ENCODE measurements at places on chromosomes 1 and 21.
A peak's percentile ranks its signal among the peaks of the same experiment; 100 is the strongest.

- no peak for DNase-seq
Observed at GRCh38 chr21:21156397-21156796, 158.2 kb downstream of the NCAM2 start.

DNA sequence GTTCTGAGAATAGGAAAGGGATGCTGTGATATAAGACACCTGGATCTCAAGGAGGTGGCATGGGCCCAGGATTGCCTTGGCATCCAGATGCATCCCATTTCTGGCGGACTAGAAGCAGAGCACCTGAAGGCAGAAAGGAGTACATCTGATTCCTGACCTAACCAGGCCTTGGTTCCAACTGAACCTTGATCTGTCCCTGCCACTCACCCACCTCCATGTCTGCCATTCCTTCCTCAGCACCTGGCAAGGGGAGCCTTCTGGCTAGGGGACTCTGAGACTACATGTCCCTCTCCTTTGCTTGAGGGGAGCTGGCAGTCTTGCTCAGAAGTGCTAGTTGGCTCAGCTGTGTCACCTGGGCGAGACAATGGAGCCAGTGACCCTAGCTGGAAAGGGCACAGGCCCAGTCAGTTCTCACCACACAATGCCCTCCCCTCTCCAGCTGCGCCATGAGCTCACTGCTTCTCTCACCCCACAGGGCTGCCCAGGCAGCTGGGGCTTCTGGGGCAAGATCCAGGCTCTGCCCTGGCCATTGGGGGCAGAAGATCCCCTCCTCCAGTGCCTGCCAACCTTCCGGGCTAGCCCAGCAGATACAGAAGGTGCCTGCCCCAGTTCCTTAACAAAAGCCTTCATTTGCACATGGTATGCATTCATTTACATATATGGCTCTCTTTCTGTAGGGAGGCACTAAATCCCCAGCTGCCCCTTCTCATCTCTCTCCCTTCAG lies 2.9 kb downstream of the IGSF8 start:
- no peak for DNase-seq

DNA sequence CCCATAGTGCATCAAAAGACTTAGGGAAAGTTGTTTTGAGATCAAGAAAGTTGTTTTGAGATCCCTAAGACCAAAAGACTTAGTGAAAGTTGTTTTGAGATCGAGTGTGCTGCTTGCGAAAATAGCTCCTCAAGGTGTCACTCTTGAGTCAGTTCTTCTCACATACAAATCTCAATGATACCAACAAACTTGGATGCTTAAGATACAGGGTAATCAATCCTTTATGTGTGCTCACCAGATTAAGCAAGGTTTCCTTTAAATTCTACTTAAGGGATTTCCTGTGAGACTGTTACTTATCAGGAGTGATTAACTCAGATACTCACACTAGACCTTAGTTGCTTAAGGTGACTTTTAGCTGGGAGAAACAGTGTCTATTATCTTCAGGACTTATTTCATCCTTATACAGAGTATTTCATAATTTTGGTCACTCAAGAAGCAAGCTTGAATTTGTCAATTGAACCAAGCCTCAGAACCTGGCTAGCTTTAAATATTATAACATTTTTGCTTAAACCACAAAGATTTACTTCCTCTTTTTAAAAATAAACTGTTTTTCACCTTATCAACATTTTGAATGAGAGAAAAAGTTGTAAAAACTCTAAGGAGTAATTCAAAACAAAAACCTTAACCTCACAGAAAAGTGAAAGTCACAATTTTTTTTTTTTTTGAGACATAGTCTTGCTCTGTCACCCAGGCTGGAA lies 8.0 kb upstream of the RLF start:
- peak; percentile 81 for DNase-seq

- DNase-seq, result no peak
Observed at GRCh38 chr1:195898373-195898772, 709.9 kb downstream of the KCNT2 start.

- no peak for DNase-seq
Observed at GRCh38 chr21:35081861-35082260, 32.8 kb upstream of the RUNX1 start.

GRCh38 chr1:16151196-16151994 lies 4.5 kb downstream of the EPHA2 start:
- DNase-seq, result peak; percentile 53

- peak; percentile 39 for DNase-seq
Observed at GRCh38 chr1:160115545-160116282, at the start of gene ATP1A2. ATP1A2 (plus strand) TSS chr1:160115759; CDS start chr1:160115862, 103 bp downstream.

GRCh38 chr1:87231703-87232367 lies 96.8 kb upstream of the LMO4 start:
- no peak for DNase-seq

- no peak for DNase-seq
Observed at GRCh38 chr1:12181568-12181967, 14.8 kb downstream of the TNFRSF1B start.

- DNase-seq, result no peak
Observed at GRCh38 chr1:54805466-54805865, 4.3 kb upstream of the TTC22 start.

- DNase-seq, result no peak
Observed at GRCh38 chr21:32367158-32367557, 25.7 kb downstream of the URB1 start.
